NT2/D1 (cell line): ENCODE measurements at places on chromosomes 1 and 21.

GRCh38 chr1:53576381-53576801, 117.2 kb downstream of the DMRTB1 start:
- DNase-seq: no peak

DNA sequence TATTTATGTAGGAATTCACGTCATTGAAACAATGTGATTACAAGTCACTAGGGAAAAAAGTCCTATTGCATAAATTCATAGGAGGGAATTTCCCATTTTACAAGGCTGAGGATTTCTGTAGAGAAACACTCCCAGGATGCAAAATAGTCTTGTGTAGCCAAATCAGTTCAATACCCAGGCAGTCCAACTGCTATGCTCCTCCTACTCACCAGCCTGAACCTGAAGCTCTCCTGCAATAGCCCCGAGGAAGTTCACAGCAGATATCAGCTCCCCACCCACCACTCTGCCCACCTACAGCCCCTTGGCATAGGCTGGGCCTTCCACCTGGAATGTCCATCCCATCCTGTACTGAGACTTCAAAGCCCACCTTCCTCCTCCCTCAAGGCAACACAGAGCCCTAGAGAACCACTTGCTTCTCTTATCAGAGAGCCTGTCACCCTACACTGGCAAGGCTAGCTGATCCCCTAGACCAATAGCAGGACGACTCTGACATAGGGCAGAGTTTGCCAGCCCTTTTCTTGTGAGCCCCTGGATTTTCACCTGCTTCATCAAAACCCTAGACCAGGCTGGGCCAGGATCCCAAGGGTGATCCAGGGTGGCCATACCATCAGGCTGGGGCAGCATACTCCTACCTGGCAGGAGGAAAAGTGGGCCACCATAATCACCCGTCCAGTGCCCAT, 1.5 kb downstream of the LSS start:
- no peak for DNase-seq

DNA sequence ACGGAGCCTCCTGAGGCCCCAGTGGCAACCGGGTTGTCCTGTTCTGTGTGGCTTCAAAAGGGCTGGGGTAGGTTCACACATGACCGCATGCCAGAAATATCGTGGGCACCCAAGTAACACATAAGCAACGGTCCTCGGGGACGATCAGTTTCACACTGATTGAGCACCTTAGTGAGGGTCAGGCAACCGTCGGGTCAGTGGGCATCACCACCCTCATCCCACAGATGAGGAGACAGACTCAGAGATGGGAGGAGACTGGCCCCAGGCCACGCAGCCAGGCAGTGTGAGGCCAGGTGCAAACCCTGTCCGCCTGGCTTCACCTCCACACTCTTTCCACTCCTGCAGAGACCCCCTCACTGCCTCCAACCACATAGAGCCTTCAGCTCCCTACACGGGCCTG, 309.8 kb downstream of the MATN1 start:
- DNase-seq: no peak

DNA sequence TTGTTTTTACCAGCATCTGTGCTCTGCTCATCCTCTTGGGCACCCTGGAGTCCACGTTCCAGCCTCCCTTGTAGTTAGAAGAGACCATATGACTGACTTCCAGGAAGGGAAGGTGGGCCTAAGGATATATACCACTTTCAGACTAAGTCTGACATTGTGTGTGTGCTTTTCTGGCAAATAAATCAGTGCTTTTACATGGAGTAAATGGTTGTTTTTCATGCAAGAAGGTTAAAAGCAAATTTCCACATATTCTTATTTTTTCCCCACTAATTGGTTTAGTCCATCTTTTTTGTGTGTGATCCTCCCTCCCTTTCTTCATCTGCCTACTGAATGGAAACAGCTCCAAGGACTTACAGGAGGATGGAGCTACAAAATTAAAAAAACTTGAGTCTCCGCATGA, 119.8 kb downstream of the TBX15 start:
- no peak for DNase-seq

GRCh38 chr1:70475023-70475422, 64.0 kb downstream of the CTH start:
- no peak for DNase-seq

GRCh38 chr1:21724570-21724969, 55.4 kb upstream of the RAP1GAP start:
- DNase-seq: no peak

- DNase-seq: no peak
Measured at GRCh38 chr1:204348722-204349121, 11.0 kb downstream of the PLEKHA6 start.

DNA sequence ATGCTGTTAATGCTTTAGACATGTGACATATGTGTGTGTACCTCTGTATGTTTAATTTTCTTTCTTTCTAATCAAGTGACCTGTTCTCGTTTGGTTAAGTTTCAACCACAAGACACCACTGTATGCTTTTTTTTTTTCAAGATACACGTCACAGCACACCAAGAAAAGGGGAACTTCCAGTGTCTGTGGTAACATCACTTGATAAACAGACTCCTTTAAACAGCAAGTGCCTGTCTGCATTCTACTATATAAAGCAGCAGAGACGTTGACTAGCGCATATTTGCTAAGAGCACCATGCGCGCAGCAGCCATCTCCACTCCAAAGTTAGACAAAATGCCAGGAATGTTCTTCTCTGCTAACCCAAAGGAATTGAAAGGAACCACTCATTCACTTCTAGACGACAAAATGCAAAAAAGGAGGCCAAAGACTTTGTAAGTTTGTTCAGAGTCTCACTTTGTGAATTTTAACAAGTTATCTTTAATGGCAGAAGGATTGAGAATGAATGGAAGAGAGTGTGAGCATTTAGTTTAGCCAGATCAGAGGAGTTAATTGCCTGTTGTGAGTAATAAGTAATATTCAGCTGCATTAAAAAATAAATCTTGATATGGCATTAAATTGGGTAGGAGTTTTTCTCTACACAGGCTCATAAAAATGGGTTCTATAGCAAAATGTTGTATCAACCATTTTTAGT, at the start of gene RGS1:
Gene RGS1 (plus strand): TSS at position 275 of the 691 bp plus-strand sequence. CDS start 20 bp downstream, at position 295.
- DNase-seq: no peak

DNA sequence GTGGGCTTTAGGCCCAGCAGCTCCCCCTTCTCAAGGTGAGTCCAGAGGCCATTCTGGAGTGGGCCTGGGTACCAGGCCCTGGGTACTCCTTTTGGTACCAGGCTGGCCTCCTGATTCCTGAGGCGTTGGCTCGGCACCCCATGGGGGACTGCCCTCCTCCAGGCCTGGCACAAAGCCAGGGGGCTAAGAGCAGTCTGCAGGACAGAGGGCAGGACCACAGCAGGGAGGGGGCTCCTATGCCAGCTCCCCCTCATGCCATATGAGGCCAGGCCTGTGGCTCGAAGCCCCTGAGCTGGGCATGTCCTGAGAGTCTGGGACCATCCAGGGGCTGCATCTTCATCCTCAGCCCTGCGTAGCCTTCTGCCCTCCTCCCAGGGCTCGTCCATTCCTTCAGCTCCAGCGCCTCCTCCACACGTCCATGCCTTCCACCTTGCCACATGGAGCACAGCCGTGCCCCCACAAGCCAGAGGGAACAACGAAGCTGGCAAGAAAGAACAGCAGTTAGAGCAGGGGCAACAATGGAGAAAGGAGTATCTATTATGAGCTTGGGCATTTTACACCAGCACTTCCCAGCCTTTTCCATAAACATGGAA, 3.2 kb downstream of the PHLDA3 start:
- DNase-seq: no peak

DNA sequence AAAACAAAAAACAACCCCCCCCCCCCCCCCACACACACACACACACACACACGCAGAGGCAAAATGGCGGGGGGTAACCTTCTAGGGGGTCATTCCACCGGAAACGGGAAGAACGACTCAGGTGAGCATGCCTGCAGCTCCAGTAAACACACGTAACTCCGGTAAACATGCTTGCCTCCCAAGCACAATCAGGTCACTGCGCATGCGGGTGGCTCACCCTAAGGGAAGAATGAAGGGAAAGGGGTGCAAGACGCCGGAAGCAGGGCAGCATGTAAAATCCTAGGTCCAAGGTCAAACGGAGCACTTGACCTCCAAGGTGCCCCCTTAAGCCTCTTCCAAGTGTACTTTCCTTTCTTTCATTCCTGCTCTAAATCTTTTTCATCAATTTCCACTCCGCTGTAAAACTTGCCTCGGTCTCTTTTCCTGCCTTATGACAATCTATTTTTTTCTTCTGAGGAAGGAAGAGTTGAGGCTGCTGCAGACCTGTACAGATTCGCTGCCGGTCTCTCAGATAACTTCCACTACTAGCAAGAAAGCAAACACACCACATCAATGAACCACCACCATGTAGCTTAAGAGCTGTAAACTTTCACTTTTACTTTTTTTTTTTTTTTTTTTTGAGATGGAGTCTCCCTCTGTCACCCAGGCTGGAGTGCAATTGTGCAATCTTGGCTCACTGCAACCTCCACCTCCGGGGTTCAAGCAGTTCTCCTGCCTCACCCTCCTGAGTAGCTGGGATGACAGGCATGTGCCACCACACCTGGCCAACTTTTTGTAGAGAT, 21.0 kb upstream of the CBR3 start:
- no peak for DNase-seq

GRCh38 chr1:116808848-116809508, 54.7 kb downstream of the CD2 start:
- DNase-seq: no peak

GRCh38 chr1:59482986-59483385, 186.1 kb downstream of the FGGY start:
- no peak for DNase-seq

GRCh38 chr1:16926491-16927073, 4.9 kb downstream of the CROCC start:
- DNase-seq: peak; percentile 93

GRCh38 chr21:35635261-35635660, 425.1 kb downstream of the SETD4 start:
- DNase-seq: no peak

GRCh38 chr1:30645807-30646206, 77.6 kb downstream of the MATN1 start:
- DNase-seq: no peak

DNA sequence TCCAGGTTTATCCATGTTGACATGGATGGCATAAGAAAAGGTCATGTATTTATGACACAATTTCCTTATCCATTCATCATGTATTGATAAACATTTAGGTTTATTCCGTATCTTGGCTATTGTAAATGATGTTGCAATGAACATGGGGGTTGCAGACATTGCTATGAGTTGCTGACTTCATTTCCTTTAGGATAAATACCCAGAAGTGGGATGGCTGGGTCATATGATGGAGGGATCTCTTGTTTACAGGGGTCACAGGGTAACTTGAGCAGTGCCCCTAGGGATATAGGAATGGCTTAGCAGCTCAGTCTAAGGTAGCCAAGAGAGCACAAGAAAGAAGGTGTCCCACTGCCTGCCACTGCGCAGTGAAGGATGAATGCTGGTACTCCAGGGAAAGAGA, 229.6 kb upstream of the COA6 start:
- DNase-seq: no peak
